GM06990 (cell line): ENCODE measurements at places on chromosomes 4 and X.

DNA sequence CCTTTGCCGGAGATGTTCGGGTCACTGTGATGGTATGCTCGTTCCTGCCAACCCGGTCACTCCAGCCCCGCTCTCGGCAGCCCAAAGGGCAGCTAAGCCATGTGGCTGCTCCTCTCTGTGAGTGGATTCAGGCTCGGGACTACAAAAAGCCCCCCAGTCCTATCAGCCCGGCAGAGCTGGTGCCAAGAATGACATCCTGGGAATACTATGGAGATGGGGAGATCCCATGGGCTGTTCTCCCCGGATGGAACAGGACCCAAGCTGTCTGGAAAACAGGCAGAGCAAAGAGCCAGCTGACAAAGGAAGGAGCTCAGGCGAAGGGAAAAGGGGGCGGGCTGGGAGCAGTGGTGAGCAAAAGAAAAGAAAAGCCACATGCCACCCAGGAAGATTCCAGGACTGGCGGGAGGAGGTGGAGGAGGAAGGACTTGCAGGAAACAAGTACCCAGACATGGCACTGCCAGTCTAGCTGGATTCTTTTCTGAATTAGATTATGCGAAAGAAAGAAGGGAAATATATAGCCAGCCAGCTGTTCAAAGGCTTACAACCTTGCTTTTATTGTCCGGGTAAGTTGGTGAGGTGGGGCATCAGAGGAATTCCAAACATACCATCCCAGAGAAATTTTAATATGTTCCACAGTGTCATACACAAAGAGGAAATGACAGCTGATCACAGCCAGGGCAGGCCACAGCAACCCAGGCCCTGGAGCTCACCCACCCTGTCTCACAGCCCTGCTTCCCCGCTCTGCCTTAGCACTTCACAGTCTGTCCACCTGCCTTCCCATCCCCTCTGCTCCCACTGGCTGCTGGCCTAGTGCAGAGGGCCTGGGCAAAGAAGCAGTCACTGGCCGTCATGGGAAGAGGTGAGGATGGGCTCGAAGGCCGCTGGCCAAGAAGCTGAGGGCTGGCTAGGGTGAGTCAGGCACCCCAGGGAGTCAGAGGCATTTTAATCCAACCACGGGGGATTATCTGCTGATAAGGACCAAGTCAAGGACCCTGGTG lies 3.4 kb downstream of the NDP start:
- DNase-seq = no peak

GRCh38 chr4:27176400-27176799 lies 315.8 kb downstream of the STIM2 start:
- DNase-seq = no peak

DNA sequence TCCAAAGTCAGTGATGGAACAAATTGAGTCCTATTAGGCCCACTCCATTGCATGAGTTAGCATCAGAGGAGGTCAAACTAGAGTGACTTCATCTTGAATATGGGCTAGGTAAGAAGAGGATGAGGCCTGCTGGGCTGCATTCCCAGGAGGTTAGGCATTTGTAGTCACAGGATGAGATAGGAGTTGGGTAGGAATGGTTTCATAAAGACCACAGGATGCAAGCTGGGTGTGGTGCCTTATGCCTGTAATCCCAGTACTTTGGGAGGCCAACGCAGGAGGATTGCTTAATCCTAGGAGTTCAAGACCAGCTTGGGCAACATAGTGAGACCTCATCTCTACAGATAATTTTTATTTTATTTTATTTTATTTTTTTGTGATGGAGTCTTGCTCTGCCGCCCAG lies 26.8 kb downstream of the PDGFRA start:
- DNase-seq = no peak

DNA sequence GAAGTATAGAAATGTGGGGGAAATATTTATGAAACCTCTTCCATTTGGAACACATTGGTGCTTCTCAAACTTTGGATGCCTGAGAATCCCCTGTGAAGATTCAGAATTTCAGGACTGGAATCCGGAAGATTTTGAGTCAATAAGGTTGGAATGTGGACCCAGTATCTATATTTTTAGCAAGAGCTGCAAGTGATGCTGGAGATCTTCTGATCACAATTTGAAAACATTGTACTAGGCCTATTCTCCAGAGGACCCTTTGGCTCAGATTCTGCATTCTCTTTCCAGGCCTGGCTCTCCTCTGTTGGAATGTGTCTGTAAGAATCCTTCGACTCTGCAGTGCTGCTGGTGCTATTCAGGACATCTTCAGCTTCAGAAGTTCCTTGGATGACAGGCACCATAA lies 2.4 kb upstream of the PKD2 start:
- no peak for DNase-seq

GRCh38 chrX:54964766-54965497 lies 29.1 kb downstream of the PFKFB1 start:
- no peak for DNase-seq

- no peak for DNase-seq
These were observed 136.1 kb upstream of the MID1 start for GRCh38 chrX:10756441-10756840.

DNA sequence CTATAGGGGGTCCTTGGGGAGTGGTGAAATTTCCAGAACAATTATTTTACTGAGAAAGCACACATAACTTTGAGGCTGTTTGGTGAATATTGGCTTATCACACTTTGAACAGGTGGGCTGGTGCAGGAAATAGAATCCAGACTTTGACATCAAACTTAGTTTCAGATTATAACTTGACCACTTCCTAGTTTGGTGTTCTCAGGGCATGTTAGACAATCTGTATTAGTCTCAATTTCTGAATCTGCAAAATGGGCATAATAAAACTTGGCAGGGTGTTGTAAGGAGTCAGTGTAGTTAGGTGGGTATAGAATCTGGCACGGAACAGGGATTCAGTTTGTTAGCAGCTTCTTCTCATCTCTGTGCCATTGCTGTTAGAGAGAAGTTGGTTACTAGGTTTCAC lies 43.3 kb upstream of the MBNL3 start:
- no peak for DNase-seq

DNA sequence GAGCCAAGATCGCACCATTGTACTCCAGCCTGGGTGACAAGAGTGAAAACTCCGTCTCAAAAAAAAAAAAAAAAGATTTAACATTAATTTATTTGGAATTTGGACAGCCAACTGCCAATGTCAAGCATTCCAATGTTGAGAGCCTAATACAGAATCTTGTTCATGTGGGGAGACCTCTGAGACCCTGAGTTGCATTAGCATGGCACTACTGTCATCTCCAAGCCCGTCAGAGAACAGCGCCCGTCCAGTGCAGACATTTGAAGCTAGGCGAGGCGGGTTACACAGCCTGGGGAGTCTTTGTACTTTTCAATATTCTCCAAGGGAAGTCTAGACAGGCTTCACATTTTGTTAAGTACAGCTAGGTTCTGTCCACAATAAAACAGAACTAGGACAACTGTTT lies 126.7 kb downstream of the CHRNA9 start:
- no peak for DNase-seq

GRCh38 chr4:149203256-149204001 lies 612.2 kb downstream of the IQCM start:
- no peak for DNase-seq

DNA sequence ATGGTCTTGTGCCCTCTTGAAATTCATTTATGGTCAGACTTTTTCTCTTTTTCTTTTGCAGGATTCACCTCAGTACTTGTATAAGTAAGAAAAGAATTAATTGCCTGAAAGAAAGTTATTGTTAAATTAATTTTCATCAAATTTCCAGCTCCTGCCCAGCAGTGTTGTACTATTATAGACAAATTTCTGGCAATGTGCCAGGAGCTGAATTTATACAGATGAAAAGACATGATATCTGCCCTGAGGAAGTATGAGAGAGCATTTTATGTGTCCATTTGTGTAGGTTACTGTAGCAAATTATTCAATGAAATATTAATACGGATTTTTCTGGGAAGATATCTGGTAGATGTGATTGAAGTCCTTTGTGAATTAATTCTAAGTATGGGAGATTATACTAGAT lies 2371.5 kb upstream of the TENM3 start:
- DNase-seq = no peak

GRCh38 chr4:182896421-182896820 lies 20.8 kb downstream of the DCTD start:
- no peak for DNase-seq

DNA sequence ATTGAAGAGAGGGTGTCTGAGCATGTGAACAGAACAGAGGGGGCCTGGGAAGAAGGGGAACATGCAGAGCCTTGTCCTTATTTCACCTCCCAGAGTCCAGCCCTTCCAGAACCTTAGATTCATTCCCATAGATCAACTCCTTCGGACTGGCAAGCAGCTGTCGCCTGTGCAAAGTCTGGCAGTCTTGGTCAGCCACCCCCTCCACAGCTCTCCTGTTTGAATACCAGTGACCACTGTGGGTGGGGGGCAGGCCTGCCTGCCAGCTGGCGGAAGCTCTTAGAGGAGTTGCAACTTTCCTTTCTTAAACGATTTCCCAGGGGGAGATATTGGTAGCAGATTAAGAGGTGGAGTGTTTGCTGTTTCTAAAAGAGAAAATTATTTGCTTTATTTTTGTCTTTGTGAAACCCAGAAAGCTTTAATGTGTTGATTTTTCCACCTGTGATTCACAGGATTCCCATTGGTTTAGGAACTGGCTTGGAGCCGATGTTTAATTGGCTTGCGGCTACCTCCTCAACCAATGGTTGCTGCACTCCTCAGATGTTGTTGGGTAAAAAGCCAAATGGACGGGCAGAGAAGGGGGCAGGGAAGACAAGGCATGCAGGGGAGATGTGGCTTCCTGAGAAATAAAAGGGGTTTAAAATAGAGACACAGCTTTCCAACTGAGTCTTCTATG lies 62.2 kb upstream of the PRPS1 start:
- no peak for DNase-seq

DNA sequence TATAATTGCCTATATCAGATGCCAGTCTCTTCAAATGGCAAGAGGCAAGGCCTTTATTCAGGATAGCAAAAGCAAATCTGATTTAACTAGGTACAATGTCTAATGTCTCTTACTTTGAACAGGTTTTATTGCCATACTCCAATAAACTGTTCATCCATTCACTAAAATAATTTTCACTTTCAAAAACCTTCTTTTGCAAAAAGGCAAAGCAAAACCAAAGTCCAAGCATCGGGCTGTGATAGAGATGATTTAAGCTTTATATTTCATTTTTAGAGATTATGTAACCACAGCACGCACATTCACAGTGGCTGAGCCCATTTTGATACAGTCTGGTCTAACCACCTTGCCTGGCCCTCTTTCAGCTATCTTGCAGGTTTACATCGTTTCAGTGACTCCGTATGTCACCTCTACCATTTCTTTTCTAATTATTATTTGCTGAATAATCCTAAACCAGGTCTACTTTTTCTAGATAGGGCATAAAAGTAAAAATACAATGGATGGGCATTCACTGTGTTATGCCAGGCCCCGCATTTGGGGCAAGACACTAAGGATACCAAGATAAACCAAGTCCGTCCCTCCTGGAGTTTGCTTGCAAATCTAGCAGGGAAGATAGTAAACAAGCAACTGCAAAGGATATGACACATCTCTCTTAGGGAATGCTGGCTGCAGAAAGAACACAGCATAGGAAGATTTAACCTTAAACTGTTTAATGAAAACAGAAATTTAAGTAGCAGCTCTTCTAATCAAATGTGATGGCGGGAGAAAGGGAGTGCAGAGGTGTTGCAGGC lies 1.8 kb downstream of the CASP3 start:
- no peak for DNase-seq

- no peak for DNase-seq
These were observed 991.5 kb downstream of the ADGRL3 start for GRCh38 chr4:62191451-62192240.

- no peak for DNase-seq
These were observed 18.7 kb upstream of the GPR34 start for GRCh38 chrX:41670112-41670511.

- peak; percentile 20 for DNase-seq
These were observed 127.9 kb downstream of the KLHL8 start for GRCh38 chr4:87092389-87093141.

- no peak for DNase-seq
These were observed 271.6 kb downstream of the CENPC start for GRCh38 chr4:67273666-67274065.

DNA sequence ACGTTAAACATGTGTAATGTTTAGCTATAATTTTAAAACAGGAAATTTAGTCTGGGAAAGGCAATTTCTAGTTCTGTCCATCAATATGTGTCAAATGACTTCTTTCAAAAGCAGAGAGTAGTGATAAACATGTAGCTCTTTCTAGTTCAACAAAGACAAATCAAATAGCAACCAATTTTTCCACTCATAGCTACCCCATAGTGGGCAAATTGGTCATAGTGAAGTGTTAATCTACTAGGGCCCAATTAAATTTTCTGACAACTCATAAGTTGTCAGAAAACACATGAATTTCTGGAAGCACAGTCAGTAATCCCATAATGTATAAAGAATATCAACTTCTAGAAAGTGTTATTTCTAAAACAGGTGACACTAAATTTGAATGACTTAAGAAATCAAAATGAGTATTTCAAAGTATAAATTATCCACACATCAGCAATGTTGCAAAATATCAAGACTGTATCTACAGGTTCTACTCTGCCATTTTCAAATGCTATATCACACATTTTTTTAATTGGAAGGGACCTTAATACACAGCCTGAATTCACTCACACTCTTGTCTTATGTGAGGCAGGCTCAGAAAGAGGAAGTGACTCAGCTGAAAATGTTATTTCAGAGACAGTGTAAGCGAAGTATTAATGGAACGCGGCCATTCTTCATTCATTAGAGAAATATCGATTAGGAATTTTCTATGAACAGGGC lies 7.7 kb downstream of the OCIAD2 start:
- DNase-seq = no peak

- no peak for DNase-seq
These were observed 15.3 kb upstream of the ZBTB33 start for GRCh38 chrX:120235284-120235683.

DNA sequence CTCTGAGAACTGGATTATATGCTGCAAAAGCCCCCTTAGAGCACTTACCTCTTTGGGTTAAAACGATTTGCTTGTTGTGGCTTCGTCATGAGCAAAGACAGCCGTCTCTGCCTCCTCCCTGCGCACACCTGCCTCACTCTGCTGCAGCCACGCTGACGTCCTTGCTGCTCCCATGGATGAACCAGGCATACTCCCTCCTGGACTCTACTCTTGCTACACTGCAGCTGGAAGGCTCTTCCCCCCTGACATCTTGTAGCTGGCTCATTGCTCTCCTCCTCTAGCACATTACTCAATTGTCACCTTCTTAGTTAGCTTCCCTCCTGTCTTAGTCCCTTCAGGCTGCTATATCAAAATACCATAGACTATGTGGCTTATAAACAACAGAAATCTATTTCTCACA lies 59.3 kb downstream of the FAM114A1 start:
- DNase-seq = no peak

DNA sequence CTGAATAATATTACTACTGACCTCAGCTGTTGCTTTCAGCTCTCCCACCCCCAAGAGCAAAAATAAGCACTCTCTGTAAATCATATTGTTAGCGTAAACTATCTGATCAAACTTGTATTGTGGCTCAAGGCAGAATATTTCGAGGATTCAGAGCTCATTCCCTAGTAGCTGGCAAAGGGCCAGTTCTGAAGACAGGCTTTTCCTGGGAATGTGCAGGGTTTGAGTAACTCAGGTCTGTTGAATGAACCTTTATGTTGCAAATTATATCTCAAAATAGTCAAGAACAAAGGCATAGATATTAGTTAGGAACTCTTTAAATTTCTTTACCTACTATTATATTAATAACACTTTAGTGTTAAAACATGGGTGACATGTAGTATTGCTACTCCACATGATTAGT lies 454.9 kb downstream of the CCSER1 start:
- DNase-seq = no peak
